Inflammatory macrophage treated with lipopolysaccharide for 4 hours (primary cell): ENCODE measurements at places on chromosomes 4 and X.

DNA sequence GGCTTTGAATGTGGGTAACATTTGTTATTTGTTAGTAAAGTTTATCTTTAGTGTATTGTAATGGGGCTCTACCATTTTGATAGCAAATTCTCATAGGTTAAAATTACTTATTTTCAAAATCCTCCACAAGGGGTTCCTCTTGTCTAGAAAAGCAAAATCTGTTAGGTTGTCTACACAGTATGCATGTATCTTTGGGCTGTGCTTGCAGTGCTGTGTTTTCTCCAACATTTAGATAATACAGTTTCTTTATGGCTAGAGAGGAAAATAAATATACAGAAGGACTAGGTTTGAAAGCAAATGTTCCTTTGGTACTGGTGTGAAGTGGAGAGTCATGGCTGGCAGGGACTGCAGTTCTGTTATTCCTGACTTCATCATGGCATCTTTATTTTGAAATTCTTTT, 40.3 kb downstream of the POLR2B start:
- DNase-seq = no peak

DNA sequence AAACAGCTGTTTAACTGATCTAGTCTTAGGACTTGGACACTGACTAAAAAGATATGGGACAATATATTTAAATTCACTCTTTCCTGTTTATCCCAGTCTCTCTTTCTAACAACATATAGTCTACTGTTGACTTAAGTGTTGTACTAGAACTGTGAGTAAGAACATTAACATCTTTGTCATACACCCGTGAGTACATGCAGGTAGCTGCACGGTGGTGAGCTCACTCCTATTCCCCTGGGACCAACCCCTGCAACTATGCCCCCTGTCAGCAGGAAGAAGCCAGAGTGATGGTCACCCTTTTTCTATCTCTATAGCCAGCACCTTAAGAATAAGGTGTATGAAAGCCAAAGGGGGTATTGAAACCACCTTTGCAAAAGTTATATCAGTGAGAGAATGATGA, 17.6 kb downstream of the TBL1X start:
- no peak for DNase-seq

- no peak for DNase-seq
These were observed 550.5 kb upstream of the SMIM31 start for GRCh38 chr4:164203476-164203875.

- peak; percentile 27 for DNase-seq
These were observed 36.6 kb upstream of the PTPN13 start for GRCh38 chr4:86557526-86557925.

DNA sequence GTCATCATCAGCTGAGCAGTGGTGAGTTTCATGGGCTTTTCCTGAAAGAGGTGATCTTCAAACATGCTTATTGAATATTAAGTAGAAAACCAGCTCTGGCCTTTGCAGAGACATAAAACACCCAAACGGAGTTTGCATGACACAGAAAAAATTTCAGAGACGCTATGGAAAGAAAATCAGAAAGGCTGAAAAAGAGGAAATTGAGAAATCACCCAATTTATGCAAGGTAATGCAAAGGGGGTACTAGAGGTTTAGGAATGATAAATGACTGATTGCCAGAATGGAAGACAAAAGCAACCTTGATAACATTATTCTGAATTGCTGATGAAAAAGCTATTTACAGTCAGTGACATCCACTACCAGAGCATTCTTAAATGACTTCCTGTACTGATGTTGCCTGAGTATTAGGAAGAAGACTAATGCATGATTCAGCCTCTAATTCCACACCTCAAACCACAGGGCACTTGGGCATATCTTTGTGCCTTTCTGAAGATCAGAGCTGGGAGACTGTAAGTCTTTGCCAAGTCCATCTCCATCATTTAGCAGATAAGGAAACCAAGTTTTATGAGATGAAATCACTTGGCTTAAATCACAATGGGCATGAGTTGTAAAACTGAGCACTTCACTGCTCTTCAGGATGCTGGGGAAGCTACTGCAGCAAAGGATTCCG, 565.7 kb downstream of the PPARGC1A start:
- DNase-seq = peak; percentile 44

- DNase-seq = no peak
These were observed 195.2 kb upstream of the SLC7A11 start for GRCh38 chr4:138437263-138437851.

DNA sequence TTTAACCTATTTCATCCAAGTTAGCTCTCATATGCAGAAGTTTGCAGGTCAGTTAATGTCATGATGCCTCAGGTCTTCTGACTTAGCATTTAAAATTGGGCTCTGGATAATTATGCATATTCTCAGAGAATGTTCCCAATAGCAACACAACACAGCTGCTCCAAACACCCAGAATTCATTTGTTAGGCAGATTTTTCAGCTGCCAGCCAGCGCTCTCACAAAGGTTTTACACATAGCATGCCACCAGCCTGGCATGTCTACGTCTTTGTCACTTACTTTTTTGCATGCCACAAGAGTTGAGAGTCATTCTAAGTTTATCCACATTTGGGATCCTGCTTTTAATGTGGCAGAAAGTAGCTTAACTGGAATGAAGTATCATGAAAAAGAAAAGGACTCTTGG, 84.8 kb downstream of the LIMCH1 start:
- DNase-seq = no peak

DNA sequence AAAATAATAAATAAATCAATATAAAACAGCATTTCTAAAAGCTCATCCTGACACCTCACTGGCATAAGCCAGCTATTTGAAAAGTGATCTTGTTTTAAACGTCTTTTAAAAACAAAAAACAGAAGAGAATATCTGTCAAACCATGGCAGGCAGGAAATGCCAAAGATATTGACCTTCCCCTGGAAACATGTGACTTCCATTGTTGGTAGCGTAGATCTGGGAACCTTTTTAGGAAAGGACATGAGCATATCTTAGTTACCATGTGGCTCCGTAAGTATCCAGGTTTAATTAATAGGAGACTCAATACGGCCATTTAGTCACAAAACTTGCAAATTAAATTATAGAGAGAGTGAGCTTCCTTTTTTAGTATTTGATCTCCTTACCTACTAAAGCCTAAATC, 83.0 kb upstream of the KLHL4 start:
- DNase-seq = no peak

DNA sequence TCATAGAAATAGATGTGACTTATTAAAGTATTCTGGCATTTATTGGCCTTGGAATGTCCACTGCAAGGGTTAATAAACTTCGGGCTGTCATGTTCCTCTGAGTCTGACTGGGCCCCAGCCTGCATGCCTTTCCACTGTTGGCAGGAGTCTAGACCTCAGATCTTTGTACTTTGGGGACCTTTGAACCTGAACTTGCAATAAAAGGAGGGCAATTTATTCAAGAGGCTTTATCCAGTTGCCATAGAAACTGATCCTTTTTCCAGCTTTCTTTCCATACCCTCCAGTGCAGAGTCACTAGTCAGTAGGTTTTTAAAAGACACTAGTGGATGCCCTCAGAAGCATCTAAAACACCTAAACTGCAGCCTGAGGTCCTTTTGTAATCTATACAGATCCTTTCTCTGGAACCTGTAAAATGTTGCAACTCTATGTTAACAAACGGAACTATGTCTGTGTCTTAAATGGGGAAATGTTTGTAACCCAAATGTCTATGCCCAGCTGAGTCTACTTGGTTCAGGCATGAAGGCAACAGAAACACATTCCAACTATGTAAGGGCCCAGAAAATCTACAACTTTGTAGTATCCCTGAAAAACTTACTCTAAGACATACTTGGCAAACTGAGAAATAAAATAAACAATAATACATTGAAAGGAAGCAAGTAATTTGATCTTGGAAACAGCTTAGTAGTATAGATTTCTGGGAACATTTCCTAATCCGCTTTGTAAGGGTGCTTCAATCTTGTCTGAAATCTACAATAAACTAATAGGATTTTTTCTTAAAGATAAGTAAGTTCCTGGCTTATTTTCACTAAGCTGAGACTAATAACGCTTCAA, 41.5 kb downstream of the SOWAHB start:
- no peak for DNase-seq

DNA sequence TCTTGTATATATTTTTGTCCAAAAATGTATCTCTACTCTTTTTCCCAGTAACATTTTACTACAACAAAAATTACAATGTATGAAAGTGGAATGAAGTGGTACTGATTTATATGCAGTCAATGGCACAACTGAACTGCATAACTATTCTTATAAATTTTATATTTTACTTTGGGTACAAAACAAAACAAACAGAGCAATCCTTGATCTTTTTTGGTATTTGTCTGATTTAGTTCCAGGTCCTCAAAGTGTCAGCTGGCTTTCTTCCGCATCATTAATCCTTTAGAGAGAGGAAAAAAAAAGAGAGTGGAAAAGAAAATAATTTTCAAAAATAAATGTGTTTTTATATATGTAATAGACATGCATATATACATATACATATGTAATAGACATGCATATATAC, 252.4 kb upstream of the SLIT2 start:
- no peak for DNase-seq

GRCh38 chr4:73450398-73451004, 14.5 kb downstream of the AFP start:
- DNase-seq = no peak

- DNase-seq = no peak
These were observed 156.4 kb downstream of the AMELX start for GRCh38 chrX:11449613-11450012.
